ENCODE measurements at places on chromosomes 4 and X. TPM values are rescaled to one million over a fixed set of nuclear protein-coding genes. Genes with fewer than 3 reads are reported as not detected.

GRCh38 chr4:14837860-14838259 is 164.4 kb upstream of the CPEB2 start:
- no peak for DNase-seq

Gene TRIM75
- total RNA-seq = not detected

DNA sequence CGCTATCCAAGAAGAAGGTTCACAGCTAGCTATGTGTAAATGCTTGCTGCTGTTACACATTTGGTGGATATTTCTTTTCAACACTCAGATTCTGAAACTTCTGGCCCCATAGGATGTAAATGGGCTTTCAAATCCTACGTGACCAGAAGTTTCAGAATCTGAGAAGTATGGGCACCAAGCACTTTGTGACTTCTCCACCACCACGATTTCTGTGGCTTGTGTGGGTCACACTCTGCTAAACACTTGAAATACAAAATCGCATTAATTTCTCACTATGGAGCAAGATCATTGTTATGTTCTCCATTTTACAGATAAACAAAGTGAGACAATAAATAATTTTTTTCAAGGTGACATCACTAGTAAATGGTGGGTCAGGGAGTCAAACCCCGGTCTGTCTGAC is 259.4 kb upstream of the JADE1 start:
- no peak for DNase-seq

Gene FGG
- total RNA-seq = not detected

Gene TMEM156
- not detected for total RNA-seq

Gene PLXNB3
- total RNA-seq = 1.5 TPM

All from Right ventricle myocardium superior (tissue), 1 donor.